Stimulated activated CD4-positive, alpha-beta T cell treated with anti-CD3 and anti-CD28 coated beads, Interleukin-1b, Interleukin-23, amount 100 ng/mL, for 4 hours (primary cell): ENCODE measurements at places on chromosomes 12 and 14.

GRCh38 chr12:56104815-56105608 lies 653 bp downstream of the PA2G4 start:
- no peak for DNase-seq

DNA sequence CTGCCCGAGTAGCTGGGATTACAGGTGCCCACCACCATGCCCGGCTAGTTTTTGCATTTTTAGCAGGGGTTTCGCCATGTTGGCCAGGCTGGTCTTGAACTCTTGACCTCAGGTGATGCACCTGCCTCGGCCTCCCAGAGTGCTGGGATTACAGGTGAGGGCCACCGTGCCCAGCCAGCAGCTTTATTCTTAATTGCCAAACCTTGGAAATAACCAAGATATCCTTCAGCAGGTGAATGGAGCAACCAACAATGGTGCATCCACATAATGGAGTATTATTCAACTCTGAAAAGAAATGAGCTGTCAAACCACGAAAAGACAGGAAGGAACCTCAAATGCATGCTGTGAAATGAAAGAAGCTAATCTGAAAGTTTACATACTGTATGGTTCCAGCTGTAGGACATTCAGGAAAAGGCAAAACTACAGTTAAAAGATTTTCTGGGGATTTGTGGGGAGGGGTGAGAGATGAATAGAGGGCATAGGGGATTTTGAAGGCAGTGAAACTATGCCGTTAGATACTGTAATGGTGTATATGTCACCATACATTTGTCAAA lies 118.8 kb upstream of the CCND2 start:
- no peak for DNase-seq

DNA sequence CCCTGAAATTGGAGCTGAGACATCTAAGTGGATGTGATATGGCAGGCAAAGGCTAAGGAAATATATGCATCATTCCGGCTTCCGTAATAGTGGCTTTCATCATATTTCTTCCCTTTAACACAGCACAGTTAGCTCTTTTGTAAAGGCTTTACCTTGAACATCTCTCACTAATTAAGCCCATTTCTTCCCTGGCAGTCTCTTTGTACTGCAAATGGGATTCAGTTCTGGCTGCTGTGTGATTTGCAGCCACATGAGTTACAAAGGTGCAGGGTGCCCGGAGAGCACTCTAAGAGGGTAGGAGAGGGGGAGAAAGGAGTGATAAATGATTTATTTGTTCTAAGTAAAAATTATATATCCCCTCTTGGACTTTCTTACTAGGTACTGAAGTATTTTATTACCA lies 232.1 kb upstream of the CCDC196 start:
- DNase-seq: no peak

DNA sequence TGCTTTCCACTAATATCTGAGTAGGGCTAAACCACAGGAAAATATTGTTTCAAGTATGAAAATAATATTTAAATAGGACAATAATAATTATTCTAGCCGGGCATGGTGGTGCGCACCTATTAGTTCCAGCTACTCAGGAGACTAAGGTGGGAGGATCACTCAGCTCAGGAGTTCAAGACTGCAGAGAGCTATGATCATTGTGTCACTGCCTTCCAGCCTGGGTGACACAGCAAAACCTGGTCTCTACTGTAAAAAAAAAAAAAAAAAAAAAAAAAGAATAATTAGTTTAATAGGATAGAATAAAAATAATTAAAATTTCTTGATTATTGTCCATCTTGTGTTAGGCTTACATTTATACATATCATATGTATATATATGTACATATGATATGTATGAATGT lies 38.5 kb upstream of the BAZ1A start:
- DNase-seq: no peak

GRCh38 chr12:124487066-124487833 lies 80.2 kb downstream of the NCOR2 start:
- no peak for DNase-seq

GRCh38 chr12:1500095-1500801 lies 94.1 kb downstream of the FBXL14 start:
- no peak for DNase-seq

DNA sequence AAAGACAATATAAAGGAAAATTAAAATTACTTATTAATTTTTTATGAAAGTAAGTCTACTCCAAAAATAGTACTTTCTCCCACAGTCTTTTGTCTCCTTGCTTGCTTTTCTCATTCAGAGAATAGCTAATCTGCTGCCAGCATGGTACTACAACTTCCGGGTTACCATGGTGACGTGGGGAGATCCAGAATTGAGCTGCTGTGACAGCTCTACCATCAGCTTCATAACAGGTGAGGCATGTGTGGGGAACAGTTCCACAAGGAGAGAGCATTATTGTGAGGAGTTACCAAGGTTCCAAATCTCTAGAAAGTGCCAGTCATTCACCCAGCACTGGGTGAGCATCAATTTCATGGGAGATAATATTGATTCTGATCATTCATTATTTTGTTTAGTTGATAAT lies 197.8 kb downstream of the PTPRO start:
- DNase-seq: no peak

GRCh38 chr14:75515629-75515996 lies 6.7 kb upstream of the BATF start:
- DNase-seq: no peak

DNA sequence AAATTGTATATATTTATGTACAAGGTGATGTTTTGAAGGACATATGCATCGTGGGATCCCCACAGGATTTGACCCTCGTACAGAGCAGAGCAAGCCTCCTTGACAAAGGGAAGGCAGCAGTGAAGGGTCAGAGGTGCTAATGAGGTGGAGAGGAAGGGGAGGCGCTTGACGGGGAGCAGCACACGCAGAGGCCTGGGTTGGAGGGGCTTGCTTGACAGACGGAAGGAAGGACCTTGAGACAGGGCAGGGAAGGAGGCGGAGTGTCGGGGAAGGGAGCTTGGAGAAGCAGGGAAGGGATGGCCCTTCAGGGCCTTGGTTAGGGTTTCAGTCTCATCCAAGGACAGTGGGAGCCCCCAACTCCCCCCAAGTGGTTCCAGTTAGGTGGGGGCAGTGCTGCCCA lies 52.6 kb downstream of the ZNF664 start:
- DNase-seq: no peak

DNA sequence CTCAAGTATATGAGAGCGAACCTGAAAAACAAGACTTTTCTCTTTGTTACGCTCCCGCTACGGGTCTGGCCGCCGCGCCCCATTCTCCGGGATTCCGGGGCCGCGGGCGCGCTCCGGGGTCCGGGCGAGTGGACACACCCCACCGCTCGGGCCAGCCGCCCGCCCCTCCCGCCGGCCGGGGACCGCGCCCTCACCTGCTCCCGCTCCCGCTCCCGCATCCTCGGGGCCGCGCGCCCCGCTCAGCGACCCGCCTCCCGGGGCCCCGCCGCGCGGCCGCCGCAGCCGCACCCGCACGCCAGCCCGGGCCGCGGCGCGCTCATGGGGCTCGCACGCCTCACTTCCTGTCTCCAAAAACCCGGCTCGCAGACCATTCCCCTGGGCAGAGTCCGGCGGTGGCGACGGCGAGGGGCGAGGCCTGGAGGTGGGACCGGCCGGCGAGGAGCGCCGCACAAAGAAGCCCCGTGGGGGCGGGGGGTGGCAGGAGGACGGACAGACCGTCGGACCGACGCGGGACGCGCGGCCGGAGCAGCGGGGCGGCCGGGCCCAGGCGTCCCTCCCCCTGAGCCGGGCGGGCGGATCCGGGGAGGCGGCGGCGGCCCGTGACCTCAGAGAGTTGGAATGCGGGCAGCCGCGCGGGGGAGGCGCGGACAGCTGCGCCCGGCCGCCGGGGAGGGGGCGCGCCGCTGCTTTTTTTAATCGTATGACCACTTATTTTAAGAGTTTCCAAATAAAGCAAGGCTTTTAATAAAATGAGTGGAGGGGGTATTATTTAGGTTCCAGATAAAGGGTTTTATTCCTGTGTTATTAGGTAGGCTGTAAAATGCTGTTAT lies at the start of gene PTPN21:
Gene PTPN21 (minus strand): TSS at position 551 of the 830 bp plus-strand sequence. CDS start 4,590 bp downstream, outside the sequence.
- DNase-seq: no peak

GRCh38 chr14:102323102-102323501 lies 3.6 kb downstream of the ZNF839 start:
- no peak for DNase-seq

DNA sequence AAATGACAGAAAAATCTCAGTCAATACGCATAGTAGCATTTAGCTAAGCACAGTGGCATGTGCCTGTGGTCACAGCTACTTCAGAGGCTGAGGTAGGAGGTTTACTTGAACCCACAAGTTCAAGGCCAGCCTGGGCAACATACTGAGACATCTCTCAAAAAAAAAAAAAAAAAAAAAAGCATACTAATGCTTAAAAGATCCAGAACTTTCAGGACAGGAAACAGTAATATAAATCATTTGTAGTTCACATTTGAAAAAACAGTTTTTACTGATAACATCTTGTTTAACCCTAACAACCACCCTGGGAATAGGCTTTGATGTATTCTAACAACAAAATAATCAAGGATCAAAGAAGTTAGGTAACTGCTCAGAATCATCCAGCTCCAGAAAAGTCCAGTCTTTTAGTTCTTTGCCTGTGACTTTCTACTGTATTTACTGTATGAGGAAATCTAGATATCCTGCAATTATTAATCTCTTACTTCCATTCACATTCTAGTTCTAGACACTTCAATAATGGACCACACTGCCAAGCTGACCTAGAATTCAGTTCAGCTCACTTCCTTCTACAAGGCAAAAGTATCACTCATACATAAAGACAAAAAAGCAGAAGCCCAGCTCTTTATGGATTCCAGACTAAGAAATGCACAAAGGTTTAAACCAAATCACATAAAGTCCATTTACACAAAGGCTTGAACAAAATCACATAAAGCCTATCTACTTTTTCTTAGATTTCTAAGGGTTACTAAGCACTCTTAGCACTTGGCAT lies 28.5 kb downstream of the PAWR start:
- no peak for DNase-seq

GRCh38 chr12:11183011-11183410 lies 3.7 kb downstream of the TAS2R42 start:
- DNase-seq: no peak

- DNase-seq: no peak
Measured at GRCh38 chr14:62866376-62866775, 178.9 kb downstream of the KCNH5 start.

DNA sequence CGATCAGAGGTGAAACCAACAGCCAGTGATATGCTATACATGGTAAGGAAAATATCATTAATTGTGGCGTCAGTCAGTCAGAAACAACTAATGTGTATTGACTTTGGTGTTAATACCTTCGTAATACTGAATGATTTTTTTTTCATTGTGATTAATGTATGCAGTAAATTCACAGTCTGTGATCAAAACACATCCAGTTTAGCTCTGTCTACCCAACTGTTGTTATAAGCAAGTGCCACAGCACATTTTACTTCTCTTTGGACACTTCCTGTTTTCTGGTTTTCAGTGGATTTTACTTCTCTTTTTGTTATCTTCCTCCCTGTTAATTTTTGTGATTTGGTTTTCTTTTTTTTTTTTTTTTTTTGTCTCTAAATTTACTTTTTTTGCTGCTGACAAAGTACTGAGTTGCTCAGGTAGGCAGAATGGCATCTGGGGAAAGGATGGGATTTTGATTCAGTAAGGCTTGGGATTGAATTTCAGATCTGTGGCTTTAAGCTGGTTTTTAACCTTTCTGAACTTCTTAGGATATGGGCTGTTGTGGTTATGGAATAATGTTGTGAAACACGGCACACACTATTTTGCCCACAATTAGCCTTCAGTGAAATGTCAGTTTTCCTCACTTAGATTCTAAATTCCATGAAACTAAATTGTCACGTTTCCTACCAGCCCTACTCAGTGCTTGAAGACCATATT lies 604 bp downstream of the GLIPR1 start:
- DNase-seq: no peak

- no peak for DNase-seq
Measured at GRCh38 chr12:107304588-107305532, 211.5 kb upstream of the CRY1 start.

GRCh38 chr12:99386907-99387306 lies 260.6 kb upstream of the GARIN6 start:
- no peak for DNase-seq

DNA sequence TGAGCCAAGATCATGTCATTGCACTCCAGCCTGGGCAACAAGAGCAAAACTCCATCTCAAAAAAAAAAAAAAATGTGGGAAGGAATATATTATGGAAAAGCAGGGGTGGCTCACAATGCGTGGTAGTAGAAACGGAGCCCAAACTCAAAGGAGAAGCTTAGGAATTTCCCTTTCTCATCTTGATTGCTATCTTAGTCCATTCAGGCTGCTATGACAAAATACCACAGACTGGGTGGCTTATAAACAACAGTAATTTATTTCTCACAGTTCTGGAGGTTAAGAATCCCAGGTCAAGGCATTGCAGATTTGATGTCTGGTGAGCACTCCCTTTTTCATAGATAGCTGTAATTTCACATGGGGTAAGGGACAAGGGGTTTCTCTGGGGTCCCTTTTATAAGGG lies 153.8 kb upstream of the KRR1 start:
- no peak for DNase-seq

GRCh38 chr12:59079472-59079871 lies 159.2 kb upstream of the LRIG3 start:
- DNase-seq: no peak

DNA sequence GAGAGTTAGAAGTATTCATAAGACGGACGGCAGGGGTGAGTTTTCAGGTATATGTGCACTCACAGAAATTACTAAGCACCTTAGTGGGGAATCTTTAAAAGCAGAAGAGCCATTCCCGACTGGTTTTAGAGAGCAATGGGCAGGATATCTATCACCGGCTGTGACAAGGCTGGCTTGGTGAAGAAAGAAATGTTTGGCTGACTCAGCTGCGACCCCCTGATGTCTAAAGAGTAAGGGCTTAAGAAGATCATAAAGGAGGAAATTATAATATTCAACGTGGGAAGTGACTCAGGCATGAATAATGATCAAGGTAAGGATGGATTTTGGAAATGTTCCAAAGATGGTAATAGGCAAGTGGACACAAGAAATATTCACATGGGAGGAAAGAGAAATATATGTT lies 407.6 kb downstream of the TMEM132D start:
- DNase-seq: no peak

DNA sequence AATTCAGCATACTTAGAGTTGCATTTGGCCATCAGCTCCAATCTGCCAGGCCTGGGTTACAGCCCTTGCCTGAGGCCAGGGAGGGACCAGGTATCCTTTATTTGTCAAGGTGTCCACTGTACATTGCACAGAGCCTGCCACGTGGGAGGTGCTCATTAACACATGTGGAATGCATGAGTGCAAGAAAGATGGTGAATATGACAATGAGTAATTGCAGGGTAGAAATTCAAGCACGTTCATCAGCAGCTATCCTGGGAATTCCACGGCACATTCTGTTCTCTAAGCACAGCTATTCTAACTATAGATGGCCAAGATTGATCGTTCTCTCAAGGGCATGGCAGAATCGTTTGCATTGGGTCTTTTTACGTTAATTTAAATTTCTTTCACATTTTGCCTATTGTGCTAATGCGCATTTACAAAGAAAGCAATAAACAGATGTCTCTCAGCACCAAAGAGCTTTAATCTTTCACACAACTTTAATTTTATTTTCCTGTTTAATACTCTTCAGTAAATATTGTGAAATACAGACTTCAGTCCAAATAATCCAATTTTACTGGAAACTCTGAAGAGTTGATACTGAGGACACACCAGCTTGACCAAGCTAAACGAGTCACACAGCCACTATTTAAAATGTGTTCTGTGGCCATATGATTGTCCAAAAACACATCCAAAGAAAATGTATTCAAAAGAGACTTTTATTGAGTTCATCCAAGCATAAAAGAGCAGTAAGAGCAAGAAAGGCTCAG lies 1025.7 kb upstream of the TMEM132C start:
- no peak for DNase-seq

GRCh38 chr14:91872011-91872501 lies 4.7 kb upstream of the TC2N start:
- peak; percentile 29 for DNase-seq
